ENCODE measurements at places on chromosomes 16 and 17.

- no peaks in the 10 kb centered on the region for H3K4me1 ChIP-seq
- H3K4me3 ChIP-seq = no peak overlapping the region
- no peak overlapping the region for H3K27ac ChIP-seq
- no peak for DNase-seq
- H3K36me3 ChIP-seq = peaks cover 82% of the 10 kb centered on the region
These were observed 21.9 kb upstream of the MRC2 start for GRCh38 chr17:62605588-62605987.

- H3K36me3 ChIP-seq = no peaks in the 10 kb centered on the region
- H3K4me3 ChIP-seq = no peak overlapping the region
- no peaks in the 10 kb centered on the region for H3K4me1 ChIP-seq
- DNase-seq = peak; percentile 43
- no peaks in the 10 kb centered on the region for H3K27me3 ChIP-seq
These were observed 80.1 kb downstream of the DNAH17 start for GRCh38 chr17:78497115-78497540.

GRCh38 chr17:67278363-67278762, 33.4 kb upstream of the HELZ start:
- DNase-seq = no peak
- no peaks in the 10 kb centered on the region for H3K36me3 ChIP-seq

GRCh38 chr17:29357821-29358232, 32.3 kb upstream of the TAOK1 start:
- no peaks in the 10 kb centered on the region for H3K27me3 ChIP-seq
- no peak for DNase-seq
- H3K27ac ChIP-seq = no peak overlapping the region

DNA sequence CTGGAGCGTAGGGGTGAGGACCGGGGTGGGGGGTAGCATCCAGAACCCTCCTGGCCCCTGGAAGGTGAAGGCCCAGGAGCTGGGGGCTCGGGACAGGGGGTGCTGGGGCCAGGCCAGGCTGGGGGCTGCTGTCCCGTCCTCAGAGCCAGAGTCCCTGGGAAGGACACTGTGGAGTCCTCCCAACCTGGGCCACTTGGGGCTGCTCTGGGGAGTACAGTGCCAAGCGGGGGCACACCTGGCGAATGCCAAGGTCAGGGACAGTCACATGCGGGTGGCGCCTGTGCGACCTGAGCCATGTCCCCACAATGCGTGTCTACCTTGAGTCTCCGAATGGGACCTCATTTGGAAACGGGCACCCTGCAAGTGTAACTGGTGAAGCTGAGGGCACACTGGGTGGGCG, 1.2 kb upstream of the PERCC1 start:
- no peaks in the 10 kb centered on the region for H3K36me3 ChIP-seq
- H3K27me3 ChIP-seq = no peaks in the 10 kb centered on the region
- H3K4me1 ChIP-seq = no peaks in the 10 kb centered on the region
- H3K4me3 ChIP-seq = no peak overlapping the region

- H3K27ac ChIP-seq = no peak overlapping the region
- peaks cover 13% of the 10 kb centered on the region for H3K27me3 ChIP-seq
- no peaks in the 10 kb centered on the region for H3K36me3 ChIP-seq
- no peak for DNase-seq
- H3K4me1 ChIP-seq = no peaks in the 10 kb centered on the region
These were observed 571 bp downstream of the CAVIN1 start for GRCh38 chr17:42422412-42422957.

GRCh38 chr16:9971907-9972306, 210.3 kb downstream of the GRIN2A start:
- no peak for DNase-seq
- H3K36me3 ChIP-seq = no peaks in the 10 kb centered on the region
- H3K27ac ChIP-seq = no peak overlapping the region
- peaks cover 3% of the 10 kb centered on the region for H3K27me3 ChIP-seq

GRCh38 chr16:48820379-48820778, 210.4 kb upstream of the N4BP1 start:
- no peaks in the 10 kb centered on the region for H3K36me3 ChIP-seq
- peaks cover 3% of the 10 kb centered on the region for H3K27me3 ChIP-seq
- no peak for DNase-seq
- no peak overlapping the region for H3K4me3 ChIP-seq
- no peak overlapping the region for H3K27ac ChIP-seq

DNA sequence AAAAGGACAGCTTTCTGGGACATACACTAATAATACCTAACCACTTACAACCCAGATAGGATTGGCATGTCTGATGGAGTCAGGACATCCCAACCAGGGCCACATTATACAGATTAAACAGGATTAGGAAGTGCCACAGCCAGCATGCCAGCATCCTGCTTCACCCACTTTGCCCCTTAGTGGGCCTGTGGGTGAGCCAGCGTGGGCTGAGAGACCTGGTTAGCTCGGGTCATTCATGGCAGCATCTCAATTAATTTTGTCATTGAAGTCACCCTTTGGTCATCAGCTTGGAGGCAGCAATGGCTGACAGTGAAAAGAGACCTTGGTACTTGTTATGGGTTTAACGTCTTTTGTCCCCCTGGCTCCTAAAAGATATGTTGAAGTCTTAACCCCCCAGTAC, 29.9 kb upstream of the SLC6A2 start:
- no peak overlapping the region for H3K4me3 ChIP-seq
- H3K27me3 ChIP-seq = no peaks in the 10 kb centered on the region
- DNase-seq = no peak
- H3K4me1 ChIP-seq = no peaks in the 10 kb centered on the region
- no peak overlapping the region for H3K27ac ChIP-seq

DNA sequence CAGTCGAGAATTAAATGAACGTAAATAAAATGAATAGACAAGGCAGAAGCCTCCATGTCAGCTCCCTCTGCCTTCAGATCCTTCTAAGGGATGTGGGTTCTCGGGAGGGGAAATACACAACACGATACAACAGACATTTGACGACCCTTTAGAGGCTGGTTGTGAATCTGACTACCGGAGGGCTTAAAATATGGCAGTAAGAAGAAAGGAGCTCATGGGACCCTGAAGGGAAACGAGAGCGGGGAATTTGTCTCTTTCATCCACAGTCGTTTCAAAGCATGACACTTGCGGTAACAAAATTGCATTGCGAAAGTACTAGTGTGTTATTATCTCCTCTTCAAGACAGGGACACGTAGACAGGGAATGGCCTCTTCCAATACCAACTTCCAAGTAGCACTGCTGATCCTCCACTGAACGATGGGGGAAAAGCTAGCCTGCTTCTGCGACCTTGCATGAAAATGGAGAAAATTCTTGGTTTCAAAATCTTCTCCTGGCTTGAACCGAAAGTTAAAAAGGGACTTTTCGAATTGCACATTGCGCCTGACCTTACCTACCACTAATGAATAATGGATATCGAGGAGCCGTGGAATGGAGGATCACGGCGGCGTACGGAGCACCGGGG, 1.2 kb upstream of the TNRC6C start:
- DNase-seq = peak; percentile 51
- no peaks in the 10 kb centered on the region for H3K36me3 ChIP-seq
- peaks cover 44% of the 10 kb centered on the region for H3K4me1 ChIP-seq
- H3K4me3 ChIP-seq = peak overlapping the region; percentile 36

DNA sequence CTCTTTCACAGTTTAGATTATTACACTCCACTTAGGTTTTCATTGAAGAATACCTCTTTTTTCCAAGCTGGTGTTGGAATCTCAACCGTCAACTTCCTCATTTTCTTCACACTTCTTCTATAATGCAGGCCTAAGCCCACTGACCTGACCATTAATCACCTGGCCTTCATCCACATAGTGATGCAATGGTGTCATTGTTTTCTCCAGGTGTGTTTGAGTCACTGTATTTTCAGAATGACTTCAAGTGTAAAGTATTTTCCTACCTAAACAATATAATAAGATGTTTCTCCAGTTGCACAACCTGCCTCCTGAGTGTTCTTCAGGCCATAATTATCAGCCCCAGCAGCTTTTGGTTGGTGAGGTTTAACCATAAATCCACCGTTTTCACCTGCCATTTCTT, 1675.1 kb downstream of the TP53TG3F start:
- no peak overlapping the region for H3K4me3 ChIP-seq
- no peaks in the 10 kb centered on the region for H3K27me3 ChIP-seq
- no peak overlapping the region for H3K27ac ChIP-seq
- DNase-seq = no peak
- H3K4me1 ChIP-seq = no peaks in the 10 kb centered on the region

DNA sequence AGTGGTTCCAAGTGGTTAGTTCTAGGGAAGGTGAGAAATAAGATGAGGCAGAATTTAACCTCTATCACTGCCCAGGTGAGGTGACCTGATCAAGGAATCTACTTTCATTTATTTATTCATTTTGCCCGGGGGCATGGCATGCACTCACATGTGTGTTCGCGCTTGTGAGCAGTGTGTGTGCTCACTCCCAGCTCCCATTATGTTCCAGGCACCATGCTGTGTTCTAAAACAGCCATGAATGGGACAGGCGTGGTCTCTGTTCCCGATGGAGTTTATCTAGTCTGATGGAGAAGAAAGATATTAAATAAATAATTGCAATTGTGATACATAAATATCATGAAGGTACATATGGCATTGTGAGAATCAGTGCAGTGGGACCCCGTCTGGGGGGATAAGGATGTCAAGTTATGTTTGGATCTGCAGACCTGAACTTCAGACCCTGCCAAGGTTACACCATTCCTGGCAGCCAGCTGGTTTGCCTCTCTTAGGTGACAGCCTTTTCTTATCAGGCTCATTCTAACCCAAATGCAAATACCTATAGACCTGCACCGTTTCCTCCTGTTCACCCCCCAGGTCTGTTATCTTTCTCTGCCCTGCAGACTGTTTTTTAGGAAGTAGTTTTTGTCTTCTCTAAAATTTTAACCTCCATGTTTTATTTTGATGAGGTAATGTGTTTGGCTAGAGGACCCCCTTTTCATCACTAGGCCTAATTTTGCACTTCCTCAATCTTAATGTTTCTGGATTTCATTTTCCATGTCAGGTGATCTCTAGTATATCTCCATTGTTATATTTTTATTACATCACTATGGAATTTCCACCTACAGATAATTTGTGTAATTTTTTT, 11.8 kb downstream of the CYB5B start:
- peaks cover 49% of the 10 kb centered on the region for H3K36me3 ChIP-seq
- H3K27me3 ChIP-seq = no peaks in the 10 kb centered on the region
- H3K27ac ChIP-seq = no peak overlapping the region
- no peak overlapping the region for H3K4me3 ChIP-seq
- no peak for DNase-seq

- H3K4me1 ChIP-seq = peaks cover 38% of the 10 kb centered on the region
- H3K27ac ChIP-seq = peak overlapping the region; percentile 91
- DNase-seq = no peak
- peaks cover 45% of the 10 kb centered on the region for H3K36me3 ChIP-seq
- no peaks in the 10 kb centered on the region for H3K27me3 ChIP-seq
- peak overlapping the region; percentile 64 for H3K4me3 ChIP-seq
These were observed 672 bp downstream of the CMTR2 start for GRCh38 chr16:71288570-71288889.

GRCh38 chr16:8110572-8111514, 479.5 kb downstream of the TMEM114 start:
- no peaks in the 10 kb centered on the region for H3K36me3 ChIP-seq
- no peak overlapping the region for H3K27ac ChIP-seq
- DNase-seq = no peak
- H3K27me3 ChIP-seq = no peaks in the 10 kb centered on the region

GRCh38 chr17:55496094-55496881, 15.0 kb downstream of the SMIM36 start:
- no peaks in the 10 kb centered on the region for H3K27me3 ChIP-seq
- no peak for DNase-seq
- no peaks in the 10 kb centered on the region for H3K36me3 ChIP-seq
- H3K27ac ChIP-seq = no peak overlapping the region

DNA sequence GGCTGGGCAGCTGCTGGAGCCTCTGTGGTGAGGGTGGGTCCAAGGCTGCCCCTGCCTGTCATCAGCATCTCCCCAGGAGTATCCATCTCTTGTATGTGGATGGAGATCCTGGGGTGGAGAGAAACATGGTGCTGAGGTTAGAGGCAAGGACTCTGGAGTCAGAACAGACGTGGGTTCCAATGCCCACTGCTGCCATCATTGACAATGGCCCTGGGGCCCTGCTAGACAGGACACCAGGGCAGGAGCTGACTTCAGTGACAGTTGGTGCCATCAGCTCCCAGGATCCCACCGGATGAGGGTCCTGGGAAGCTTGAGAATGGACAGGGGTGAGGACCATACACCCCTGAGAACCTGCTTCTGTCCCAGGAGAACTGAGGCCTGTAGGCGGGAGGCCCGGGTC, 15.6 kb downstream of the MYLK3 start:
- no peak for DNase-seq
- no peak overlapping the region for H3K27ac ChIP-seq
- H3K4me3 ChIP-seq = no peak overlapping the region
- H3K27me3 ChIP-seq = no peaks in the 10 kb centered on the region
- H3K4me1 ChIP-seq = no peaks in the 10 kb centered on the region

GRCh38 chr16:53372992-53373871, 61.0 kb upstream of the RBL2 start:
- no peak for DNase-seq
- no peaks in the 10 kb centered on the region for H3K4me1 ChIP-seq
- no peaks in the 10 kb centered on the region for H3K36me3 ChIP-seq
- no peak overlapping the region for H3K27ac ChIP-seq
- peaks cover 6% of the 10 kb centered on the region for H3K27me3 ChIP-seq
- H3K4me3 ChIP-seq = no peak overlapping the region

GRCh38 chr17:63911657-63912100, 621 bp upstream of the CSHL1 start:
- no peak overlapping the region for H3K27ac ChIP-seq
- H3K4me3 ChIP-seq = no peak overlapping the region
- peak; percentile 73 for DNase-seq

- peaks cover 26% of the 10 kb centered on the region for H3K36me3 ChIP-seq
- H3K4me1 ChIP-seq = no peaks in the 10 kb centered on the region
- no peak for DNase-seq
- no peak overlapping the region for H3K27ac ChIP-seq
- no peaks in the 10 kb centered on the region for H3K27me3 ChIP-seq
- no peak overlapping the region for H3K4me3 ChIP-seq
These were observed 18.4 kb downstream of the CYB5D2 start for GRCh38 chr17:4161192-4161966.

GRCh38 chr16:27373312-27373711, 28.7 kb upstream of the IL21R start:
- H3K4me3 ChIP-seq = no peak overlapping the region
- H3K27me3 ChIP-seq = no peaks in the 10 kb centered on the region
- no peak for DNase-seq
- peaks cover 46% of the 10 kb centered on the region for H3K4me1 ChIP-seq

GRCh38 chr17:37191219-37191618, 184.6 kb upstream of the C17orf78 start:
- H3K36me3 ChIP-seq = peaks cover 59% of the 10 kb centered on the region
- H3K27ac ChIP-seq = no peak overlapping the region
- H3K4me1 ChIP-seq = no peaks in the 10 kb centered on the region
- no peak for DNase-seq
- no peak overlapping the region for H3K4me3 ChIP-seq
- no peaks in the 10 kb centered on the region for H3K27me3 ChIP-seq

GRCh38 chr17:34249478-34249877, 5.6 kb upstream of the CCL2 start:
- no peak for DNase-seq
- H3K4me3 ChIP-seq = no peak overlapping the region
- H3K4me1 ChIP-seq = no peaks in the 10 kb centered on the region

Measured in DND-41 (cell line).